Bronchial epithelial cell (primary cell): ENCODE measurements at places on chromosomes 2 and 18. TPM values are rescaled to one million over a fixed set of nuclear protein-coding genes. Genes with fewer than 3 reads are reported as not detected.

- peak; percentile 79 for DNase-seq
These were observed 178.0 kb downstream of the MCFD2 start for GRCh38 chr2:46737577-46737976.

DNA sequence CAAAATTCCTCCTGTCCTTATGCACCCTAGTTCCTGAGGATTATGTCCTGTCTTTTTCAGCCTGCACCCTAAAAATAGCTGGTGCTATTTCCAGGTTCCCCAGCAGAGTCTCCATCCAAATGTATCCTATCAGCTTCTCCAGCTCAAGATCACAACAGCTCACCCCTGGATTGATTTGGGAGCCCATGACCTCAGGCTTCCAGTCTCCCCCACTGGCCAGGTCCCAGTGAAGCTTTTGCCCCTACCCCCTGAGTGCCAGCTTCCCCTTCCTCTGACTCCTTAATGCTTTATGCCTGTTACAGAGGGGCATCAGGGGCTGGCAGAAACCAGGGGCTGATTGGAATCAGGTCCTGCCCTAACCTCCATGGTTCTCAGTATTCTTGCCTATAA, 76.9 kb upstream of the DAPL1 start:
- no peak for DNase-seq

DNA sequence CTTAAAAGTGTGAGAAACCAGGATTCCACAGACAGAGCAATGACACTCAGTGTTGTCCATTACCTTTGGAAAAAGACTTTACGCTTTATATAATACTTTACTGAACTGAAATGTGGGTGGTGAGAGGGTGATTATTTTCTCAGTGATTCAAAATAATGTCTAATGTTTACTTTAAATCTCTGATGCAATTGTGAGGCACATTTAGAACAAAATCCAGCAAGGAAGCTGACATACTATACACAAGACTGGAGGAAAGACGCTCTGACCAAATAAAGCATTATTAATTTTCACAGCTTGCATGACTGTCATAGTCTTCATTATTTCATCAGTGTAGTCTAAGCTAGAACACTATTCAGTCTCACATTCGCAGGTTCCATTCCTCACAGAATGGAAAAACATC, 34.1 kb upstream of the STAT1 start:
- peak; percentile 89 for DNase-seq

DNA sequence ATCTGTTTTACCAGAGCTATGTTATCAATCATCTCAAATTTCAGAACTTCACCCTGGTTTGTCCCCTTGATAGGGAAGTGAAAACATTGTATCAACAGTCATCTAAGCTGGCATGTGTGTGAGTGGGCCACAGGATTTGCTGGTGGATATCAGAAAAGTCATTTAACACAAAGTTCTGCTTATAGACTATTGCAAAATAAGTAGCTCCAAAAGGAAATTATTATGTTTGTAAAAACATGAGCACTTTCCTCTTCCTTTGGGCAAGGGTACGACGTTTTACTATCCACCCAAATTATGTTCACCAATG, 20.7 kb upstream of the COPS8 start:
- no peak for DNase-seq

- DNase-seq, result no peak
These were observed 525.8 kb upstream of the LINC00305 start for GRCh38 chr18:64674694-64675093.

DNA sequence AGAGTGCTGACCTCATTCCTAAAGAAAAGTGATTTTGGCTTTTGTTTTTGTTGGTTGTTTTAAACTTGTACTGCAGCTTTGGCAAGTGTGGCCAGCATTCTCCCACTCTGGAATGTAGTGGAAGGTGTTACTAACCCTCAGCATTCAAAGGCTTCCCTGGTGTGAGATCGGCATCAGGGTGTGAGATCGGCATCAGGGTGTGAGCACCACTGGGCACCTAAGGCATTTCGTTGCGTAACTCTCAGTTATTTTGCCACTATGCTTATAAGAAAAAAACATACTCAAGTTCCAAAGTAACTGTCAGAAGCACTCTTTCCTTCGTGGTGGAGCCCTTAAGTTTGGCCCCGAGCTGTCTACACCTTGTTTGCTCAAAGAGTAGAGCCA, 1.7 kb downstream of the CYBRD1 start:
- DNase-seq, result peak; percentile 80

DNA sequence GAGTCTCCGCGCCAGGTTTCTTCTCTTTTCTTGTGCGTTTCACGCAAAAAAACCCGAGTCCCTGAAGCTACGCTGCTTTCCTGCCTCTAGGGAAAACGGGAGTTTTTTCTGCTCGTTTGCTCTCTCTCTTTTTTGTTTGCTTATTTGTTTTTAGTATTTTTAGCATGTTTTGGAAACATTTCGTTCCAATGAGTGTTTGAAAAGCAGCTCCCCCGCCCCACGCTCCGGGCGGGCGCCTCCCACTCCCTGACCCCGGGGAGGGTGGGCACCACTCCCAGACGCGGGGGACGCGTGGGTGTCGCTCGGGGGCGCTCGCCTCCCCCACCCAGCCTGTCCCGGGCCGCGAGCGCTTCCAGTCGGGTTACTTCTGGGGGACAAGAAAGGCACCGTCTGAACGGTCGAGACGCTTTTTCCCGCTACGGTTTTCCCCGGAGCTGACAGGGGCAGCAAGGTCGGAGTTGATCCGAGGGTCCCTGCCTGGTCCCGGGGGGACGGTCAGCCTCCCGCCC, 446 bp upstream of the EFHD1 start:
- DNase-seq, result no peak

GRCh38 chr18:22961156-22961555, 28.0 kb downstream of the RBBP8 start:
- DNase-seq, result no peak

DNA sequence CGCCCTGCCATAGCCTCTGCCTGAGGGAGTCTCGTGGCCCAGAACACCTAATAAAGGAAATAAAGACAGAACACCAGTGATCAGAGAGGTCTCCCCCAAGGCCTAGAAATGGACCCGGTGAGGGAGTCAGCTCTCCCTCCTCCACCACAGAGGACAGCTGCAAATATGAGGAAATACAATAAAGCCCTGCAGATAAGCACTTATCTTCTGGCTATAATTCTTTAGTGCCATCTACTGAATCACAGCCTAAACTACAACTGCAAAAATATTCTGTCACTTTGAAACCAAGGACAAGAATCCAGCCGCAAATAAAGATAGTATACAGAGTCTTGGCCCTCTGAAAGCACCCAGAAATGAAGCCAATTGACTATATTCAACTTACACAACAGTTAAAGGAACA, 42.4 kb upstream of the TACR1 start:
- DNase-seq, result peak; percentile 25

DNA sequence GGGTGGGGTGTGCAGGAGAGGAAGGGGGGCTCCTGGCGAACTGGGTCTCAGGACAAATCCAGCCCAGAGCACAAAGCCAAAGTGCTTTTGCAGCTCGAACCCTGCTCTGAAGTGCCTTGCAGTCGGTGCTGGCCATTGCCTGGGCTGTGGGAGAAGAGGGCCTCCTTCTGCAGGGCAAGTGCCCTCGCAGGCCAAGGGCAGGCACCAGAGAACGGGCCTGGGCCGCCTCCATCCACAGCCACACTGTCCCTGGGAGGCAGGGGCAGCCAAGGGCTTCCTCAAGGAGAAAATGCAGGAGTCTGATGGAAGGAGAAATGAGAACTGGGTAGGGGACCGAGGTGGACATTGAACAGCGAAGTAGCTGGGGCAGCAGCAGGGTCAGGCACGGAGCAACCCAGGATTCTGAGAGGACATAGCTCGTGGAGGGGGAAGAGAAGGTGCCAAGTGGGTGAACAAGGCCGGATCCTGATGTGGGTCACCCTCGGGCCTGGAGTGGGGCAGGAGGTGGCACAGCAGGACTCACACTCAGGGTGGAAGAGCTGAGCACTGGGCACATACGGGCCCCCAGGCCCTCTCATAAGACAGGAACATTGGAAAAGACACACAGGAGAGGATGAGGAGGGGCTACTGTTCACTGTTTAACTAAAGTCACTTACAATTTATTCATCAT, 312.8 kb upstream of the SALL3 start:
- DNase-seq, result no peak

Gene ZNG1B
- 34.0 and 47.0 TPM in 2 replicates for total RNA-seq

Gene GNAL
- total RNA-seq, result 8.8 and 10.8 TPM in 2 replicates

Gene CHRND
- total RNA-seq, result not detected in 2 replicates

Gene MITD1
- total RNA-seq, result 17.9 and 32.0 TPM in 2 replicates

Gene REG3A
- not detected in 2 replicates for total RNA-seq

Gene SPR
- total RNA-seq, result 12.2 and 14.0 TPM in 2 replicates

Gene CCDC148
- 0.13 and 0.26 TPM in 2 replicates for total RNA-seq

Gene IL36A
- 6.3 and 11.5 TPM in 2 replicates for total RNA-seq

Gene ADAM23
- under 0.01 and 0.13 TPM in 2 replicates for total RNA-seq

Gene LRP1B
- under 0.01 TPM in 1 of 2 replicates, not detected in the other for total RNA-seq

Gene TCF23
- total RNA-seq, result under 0.01 TPM in 1 of 2 replicates, not detected in the other

Gene SKOR2
- total RNA-seq, result not detected in 2 replicates
